ENCODE measurements at places on chromosomes 6 and 20. TPM values are rescaled to one million over a fixed set of nuclear protein-coding genes. Genes with fewer than 3 reads are reported as not detected.

- no peak for DNase-seq
- H3K27ac ChIP-seq, result no peak overlapping the region
- H3K4me1 ChIP-seq, result peaks cover 17% of the 10 kb centered on the region
- no peaks in the 10 kb centered on the region for H3K27me3 ChIP-seq
- H3K36me3 ChIP-seq, result no peaks in the 10 kb centered on the region
These were observed 97.2 kb downstream of the DACT2 start for GRCh38 chr6:168222115-168223043.

DNA sequence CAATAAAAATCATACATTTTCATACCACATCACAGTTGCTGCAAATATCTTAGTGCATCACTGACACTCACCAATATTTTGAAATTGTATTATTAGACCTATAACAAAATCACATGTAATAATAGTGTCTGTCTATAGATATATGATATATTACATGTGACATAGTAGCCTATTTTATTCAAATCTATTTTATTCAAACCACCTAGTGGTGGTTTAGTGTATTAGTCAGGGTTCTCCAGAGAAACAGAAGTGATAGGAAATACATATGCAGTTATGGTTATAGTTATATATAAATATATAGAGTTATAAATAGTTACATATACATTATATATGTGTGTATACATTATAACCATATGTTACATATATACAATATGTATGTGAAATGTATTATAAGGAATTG, 366.5 kb upstream of the ARID1B start:
- H3K4me3 ChIP-seq, result no peak overlapping the region
- no peaks in the 10 kb centered on the region for H3K27me3 ChIP-seq
- H3K4me1 ChIP-seq, result no peaks in the 10 kb centered on the region
- DNase-seq, result no peak
- no peaks in the 10 kb centered on the region for H3K36me3 ChIP-seq
- no peak overlapping the region for H3K27ac ChIP-seq

- no peak for DNase-seq
- no peaks in the 10 kb centered on the region for H3K27me3 ChIP-seq
- peaks cover 6% of the 10 kb centered on the region for H3K36me3 ChIP-seq
These were observed 56.0 kb downstream of the CTNNBL1 start for GRCh38 chr20:37749620-37750403.

- H3K36me3 ChIP-seq, result no peaks in the 10 kb centered on the region
- DNase-seq, result no peak
- H3K4me3 ChIP-seq, result no peak overlapping the region
- H3K27me3 ChIP-seq, result no peaks in the 10 kb centered on the region
- H3K4me1 ChIP-seq, result no peaks in the 10 kb centered on the region
- H3K27ac ChIP-seq, result no peak overlapping the region
These were observed 182.7 kb upstream of the SALL4 start for GRCh38 chr20:51985013-51985415.

DNA sequence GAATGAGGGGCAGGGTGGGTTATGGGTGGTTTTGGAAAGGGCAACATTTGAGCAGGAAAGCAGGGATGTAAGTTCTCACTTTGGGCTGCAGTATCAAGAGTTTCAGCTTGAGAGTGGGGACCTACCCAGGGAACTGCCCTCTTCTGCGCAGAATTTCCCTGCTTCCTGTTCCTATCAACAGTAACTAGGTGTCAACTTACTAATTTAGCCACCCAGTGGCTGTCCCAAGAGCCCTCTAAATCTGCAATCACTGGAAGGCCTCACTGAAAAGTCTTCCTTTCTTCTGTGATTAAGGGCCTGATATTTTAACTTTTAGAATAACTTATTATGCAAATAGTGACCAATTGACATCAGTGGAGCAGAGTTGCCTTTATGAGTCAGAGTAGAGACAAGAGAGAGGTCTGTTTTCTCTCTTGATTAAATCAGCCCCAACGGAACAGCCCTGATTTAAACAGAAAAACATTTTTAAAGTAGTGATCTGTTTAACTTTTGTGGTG, 118.2 kb upstream of the RIPOR2 start:
- no peaks in the 10 kb centered on the region for H3K4me1 ChIP-seq
- no peaks in the 10 kb centered on the region for H3K27me3 ChIP-seq
- no peaks in the 10 kb centered on the region for H3K36me3 ChIP-seq
- no peak overlapping the region for H3K27ac ChIP-seq
- no peak overlapping the region for H3K4me3 ChIP-seq

GRCh38 chr20:13024596-13024995, 15.8 kb downstream of the SPTLC3 start:
- H3K36me3 ChIP-seq, result no peaks in the 10 kb centered on the region
- DNase-seq, result no peak
- H3K4me3 ChIP-seq, result no peak overlapping the region
- no peak overlapping the region for H3K27ac ChIP-seq
- no peaks in the 10 kb centered on the region for H3K27me3 ChIP-seq

DNA sequence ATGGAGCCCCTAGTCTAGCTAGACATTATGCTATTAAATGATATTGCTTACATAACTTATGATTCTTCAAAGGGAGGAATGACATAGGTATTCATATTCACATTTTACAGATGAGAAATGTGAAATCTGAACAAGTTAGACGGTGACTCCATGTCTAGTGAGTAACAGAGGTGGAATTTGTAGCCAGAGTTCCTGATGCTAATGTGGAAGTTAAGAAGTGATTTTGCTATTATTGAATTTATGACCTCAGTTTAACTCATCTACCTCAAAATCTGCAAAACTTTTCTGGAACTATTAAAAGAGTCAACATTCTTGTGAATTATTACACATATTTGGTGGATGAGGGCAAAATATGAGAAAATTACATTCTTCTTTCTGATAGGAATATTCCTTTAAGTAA, 347.6 kb upstream of the MMS22L start:
- no peak for DNase-seq
- H3K27me3 ChIP-seq, result no peaks in the 10 kb centered on the region
- no peak overlapping the region for H3K27ac ChIP-seq
- H3K4me1 ChIP-seq, result no peaks in the 10 kb centered on the region
- H3K4me3 ChIP-seq, result no peak overlapping the region
- H3K36me3 ChIP-seq, result no peaks in the 10 kb centered on the region

DNA sequence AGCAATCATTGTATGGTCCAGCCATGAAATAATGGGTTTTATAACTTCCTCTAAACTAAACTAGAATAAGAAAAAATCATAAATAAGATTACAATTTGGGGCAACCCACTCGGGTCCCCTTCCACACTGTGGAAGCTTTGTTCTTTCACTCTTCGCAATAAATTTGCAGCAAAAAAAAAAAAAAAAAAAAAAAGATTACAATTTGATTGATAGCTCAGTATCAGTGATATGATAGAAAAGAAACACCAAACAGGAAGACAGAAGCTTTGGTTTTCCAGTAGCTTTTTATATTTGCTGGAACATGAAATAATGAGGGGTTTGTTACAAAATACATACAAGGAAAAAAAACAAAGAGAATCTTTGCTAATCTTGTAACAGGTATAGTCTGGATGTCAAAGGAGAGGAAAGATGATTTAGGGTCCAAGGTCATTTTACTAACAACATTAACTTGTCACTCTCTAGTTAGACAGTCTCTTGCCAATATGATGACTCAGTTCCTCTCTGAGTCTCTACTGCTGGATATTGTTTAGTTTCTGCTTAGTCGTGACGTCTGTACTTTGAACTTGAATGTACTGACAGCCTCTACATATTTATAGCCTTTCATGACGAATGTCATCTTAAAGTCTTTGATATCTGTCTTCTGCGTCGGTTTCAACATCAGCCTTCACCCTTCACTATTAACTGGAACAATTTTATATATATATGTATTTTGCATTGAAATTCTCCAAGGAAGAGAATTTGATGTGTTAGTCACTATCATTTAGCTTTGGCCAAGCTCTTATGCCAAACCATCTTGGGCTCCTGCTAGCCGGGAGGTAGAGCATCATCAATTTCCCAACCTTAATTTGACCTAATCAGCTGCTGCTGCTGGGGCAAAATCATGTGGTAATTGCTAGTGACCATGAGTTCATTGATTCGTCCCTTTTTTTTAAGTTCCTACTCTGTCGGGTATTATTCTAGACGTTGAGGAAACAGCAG, 213.1 kb upstream of the STXBP5 start:
- no peaks in the 10 kb centered on the region for H3K4me1 ChIP-seq
- no peak for DNase-seq
- no peaks in the 10 kb centered on the region for H3K36me3 ChIP-seq

DNA sequence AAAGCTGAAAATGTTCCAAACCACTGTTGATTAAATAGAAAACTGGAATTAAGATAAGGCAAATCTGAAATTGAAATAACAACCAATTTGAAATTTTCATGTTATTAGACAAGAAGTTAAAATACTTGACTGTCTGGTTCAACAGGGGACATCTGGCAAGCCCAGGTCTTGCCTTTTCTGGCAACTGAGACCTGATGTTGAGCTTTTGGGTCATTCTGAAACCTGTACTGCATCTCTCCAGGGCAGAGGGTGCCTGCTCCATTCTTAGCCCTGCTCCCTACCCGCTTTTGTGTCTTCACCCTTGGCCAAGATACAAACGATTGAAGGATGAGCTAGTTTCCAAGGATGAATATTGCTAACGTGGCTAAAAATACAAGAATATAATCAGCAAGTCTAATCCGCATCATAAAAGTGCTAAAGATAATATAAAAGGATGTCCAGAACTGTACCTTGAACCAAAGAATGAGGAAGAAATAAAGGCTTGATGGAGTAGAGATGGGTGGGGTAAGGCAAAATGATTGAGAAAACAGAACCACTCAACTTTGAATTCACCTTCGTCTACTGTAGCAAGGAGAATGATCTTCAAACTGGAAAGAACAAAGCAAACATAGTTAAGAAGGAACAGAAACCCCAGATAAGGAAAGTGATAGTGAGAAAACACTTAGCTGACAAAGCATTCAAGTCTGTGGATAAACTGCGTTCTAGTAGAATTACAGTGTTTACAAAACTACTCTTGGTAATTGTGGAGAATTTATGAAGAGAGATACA, 109.8 kb upstream of the MAN1A1 start:
- no peak for DNase-seq
- no peak overlapping the region for H3K4me3 ChIP-seq
- H3K27ac ChIP-seq, result no peak overlapping the region
- no peaks in the 10 kb centered on the region for H3K4me1 ChIP-seq

- DNase-seq, result no peak
- H3K4me1 ChIP-seq, result no peaks in the 10 kb centered on the region
- no peak overlapping the region for H3K27ac ChIP-seq
- H3K4me3 ChIP-seq, result no peak overlapping the region
- H3K36me3 ChIP-seq, result no peaks in the 10 kb centered on the region
These were observed 71.4 kb upstream of the SCAF8 start for GRCh38 chr6:154661768-154662167.

- no peak overlapping the region for H3K4me3 ChIP-seq
- H3K36me3 ChIP-seq, result no peaks in the 10 kb centered on the region
- H3K4me1 ChIP-seq, result no peaks in the 10 kb centered on the region
- no peaks in the 10 kb centered on the region for H3K27me3 ChIP-seq
- no peak overlapping the region for H3K27ac ChIP-seq
These were observed 120.4 kb downstream of the LRRC1 start for GRCh38 chr6:53915026-53915691.

DNA sequence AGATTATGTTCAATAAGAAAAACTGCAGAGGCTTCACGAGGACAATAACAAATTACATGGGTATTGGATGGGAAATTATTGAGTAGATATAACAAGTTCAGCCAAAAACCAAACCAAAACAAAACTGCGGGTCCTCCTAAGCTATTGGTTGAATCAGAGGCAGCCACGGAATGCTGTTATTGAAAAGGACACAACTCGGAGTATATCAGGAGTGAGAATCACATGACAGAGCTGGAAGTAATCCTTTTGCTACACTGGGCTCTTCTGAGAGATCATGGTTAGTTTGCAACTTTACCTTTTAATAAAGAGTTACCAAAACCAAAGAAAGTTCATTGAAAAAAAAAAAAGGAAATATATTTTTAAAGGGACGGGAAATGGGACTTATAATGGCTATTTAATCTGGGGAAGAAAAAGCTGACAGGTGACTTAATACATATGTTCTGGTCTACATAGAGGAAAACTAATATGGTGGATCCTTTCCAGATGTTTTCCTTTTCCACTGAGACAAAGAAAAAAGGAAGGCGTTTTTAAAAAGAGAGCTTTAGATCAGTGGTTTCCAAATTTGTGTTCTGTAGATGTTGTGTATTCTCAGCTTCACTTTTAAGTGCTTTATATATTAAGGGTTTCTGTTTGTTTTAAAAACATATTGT, 6.9 kb upstream of the CITED2 start:
- peaks cover 7% of the 10 kb centered on the region for H3K4me1 ChIP-seq
- H3K27me3 ChIP-seq, result no peaks in the 10 kb centered on the region
- no peak for DNase-seq

DNA sequence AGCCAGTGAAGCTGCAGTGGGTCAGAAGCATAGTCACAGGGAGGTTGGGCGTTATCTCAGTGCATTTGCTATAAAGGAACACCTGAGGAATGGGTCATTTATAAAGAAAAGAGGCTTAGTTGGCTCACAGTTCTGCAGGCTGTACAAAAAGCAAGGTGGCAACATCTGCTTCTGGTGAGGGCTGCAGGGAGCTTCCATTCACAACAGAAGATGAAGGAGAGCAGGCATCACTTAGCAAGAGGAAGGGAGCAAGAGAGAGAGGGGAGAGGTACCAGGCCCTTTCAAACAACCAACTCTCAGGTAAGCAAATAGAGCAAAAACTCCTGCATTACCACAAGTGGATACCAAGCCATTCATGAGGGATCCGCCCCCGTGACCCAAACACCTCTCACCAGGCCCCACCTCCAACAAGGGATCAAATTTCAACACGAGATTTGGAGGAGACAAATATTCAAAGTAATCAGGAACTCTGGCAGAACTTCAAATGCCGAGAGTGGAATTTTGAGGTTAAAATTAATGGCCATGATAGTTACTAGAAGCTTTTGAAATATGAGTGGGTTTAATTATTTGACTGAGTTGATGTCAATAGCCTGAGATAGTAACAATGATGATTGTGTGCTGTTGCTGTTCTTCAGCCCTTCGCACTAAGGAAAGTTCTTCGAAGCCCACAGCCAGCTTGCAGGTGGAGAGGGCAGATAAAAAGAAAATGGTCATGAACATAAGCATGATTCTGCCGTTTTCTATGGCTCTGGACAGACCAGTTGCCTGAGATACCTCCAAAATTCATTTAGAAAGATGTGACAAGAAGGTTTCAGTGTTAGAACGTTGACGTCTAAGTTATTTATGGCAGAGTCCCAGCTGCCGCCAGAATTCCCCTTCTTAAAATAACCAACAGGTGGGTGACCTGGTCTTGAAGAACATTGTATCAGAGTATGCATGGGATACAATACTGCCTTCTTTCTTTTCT, 55.3 kb upstream of the ADTRP start:
- no peaks in the 10 kb centered on the region for H3K36me3 ChIP-seq
- no peak for DNase-seq
- H3K4me1 ChIP-seq, result no peaks in the 10 kb centered on the region
- H3K27ac ChIP-seq, result no peak overlapping the region
- H3K4me3 ChIP-seq, result no peak overlapping the region
- H3K27me3 ChIP-seq, result no peaks in the 10 kb centered on the region

Gene PET117
- total RNA-seq, result 26.5 TPM

Gene MAS1
- total RNA-seq, result not detected

Gene PTCHD4
- 0.33 TPM for total RNA-seq

Gene SLC16A10
- total RNA-seq, result 16.9 TPM
